Omental fat pad (tissue), 4 donors: ENCODE measurements at places on chromosomes 4 and X.

- DNase-seq = no peak
Measured at GRCh38 chrX:24266996-24267395, 46.9 kb downstream of the SUPT20HL2 start.

DNA sequence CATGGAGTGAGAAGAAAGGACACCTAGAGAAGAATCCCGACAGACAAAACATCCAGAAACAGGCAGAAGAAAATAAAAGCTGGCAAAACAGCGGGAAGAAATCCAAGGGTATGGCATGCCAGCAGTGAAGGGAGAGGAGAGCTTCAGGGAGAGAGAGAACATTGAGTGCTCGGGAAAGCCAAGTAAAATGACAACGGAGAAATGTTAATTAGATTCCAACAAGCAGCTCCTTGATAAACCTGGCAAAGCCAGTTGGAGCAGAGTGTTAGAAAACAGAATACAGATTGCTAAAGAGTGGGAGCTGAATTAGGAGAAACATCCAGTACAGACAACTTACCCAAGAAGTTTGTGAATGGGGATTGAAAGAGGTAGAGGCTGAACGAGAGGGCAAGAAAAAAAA, 40.4 kb upstream of the MAOA start:
- no peak for DNase-seq

DNA sequence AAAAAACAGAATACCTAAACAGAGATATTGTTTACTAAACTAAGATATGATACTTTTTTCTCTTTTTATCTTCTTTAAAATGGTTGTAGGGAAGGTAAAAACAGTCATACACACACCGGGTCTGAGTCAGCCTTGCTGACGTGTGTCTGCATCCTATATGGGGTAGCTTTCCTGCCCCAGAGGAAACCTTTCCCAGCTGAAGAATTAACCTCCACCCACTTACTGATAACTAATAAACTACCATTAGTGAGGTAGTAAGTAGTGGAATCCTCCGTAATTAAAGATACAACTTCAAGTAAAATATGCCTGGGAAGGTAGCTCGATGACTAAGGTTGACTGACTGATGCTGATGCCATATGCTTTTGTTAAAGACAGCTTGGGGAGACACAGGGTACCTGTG, 312.2 kb downstream of the DCTD start:
- DNase-seq = no peak

DNA sequence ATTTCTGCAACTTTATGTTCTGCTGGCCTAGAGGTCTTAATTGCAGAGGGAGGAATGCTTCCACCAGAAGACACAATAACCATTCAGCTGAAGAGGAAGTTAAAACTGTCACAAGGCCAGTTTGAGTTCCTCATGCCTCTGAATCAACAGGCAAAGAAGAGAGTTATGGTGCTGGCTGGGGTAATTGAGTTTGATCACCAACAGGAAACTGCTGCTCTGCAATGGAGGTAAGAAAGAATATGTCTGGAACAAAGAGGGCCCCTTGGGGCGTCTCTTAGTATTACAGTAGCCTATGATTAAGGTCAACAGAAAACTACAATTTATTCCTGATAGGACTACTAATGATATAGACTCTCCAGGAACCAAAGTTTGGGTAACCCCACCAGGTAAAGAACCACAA, 744.0 kb downstream of the FSTL5 start:
- no peak for DNase-seq

DNA sequence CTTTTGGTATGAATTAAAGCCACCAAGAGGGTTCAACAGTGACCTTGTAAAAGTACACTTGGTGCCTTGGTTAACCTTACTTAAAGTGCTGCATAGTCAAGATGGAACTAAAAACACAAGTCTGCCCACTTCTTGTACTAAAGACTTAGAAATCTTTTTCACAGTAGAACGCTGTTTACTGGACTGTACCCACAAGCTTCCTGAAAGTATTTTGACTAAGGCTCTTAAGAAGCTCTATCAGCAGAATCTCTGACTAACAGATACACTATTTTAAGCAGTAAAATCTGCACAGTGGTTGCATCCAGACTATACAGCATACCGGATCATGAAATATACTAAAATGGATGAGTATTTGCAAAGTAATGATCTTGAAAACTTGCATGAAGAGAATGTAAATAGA, 7.2 kb downstream of the RAB28 start:
- no peak for DNase-seq

- DNase-seq = no peak
Measured at GRCh38 chr4:185464183-185464582, 7.3 kb downstream of the CCDC110 start.

- no peak for DNase-seq
Measured at GRCh38 chr4:180960743-180961401, 1282.3 kb upstream of the TENM3 start.
